Activated T-cell treated with anti-CD3 and anti-CD28 coated beads, Interleukin-2, amount 50 U/mL, for 72 hours (primary cell): ENCODE measurements at places on chromosomes 6 and 20. TPM values are rescaled to one million over a fixed set of nuclear protein-coding genes. Genes with fewer than 3 reads are reported as not detected.

Gene PRRT1
- 1.2 TPM for total RNA-seq

Gene HNF4A
- total RNA-seq = not detected

Gene SLC2A10
- not detected for total RNA-seq

Gene TPD52L2
- total RNA-seq = 71.5 TPM

Gene TREML1
- total RNA-seq = not detected

Gene ASIP
- total RNA-seq = not detected

Gene TRIM31
- not detected for total RNA-seq

Gene TINAG
- total RNA-seq = not detected

Gene ULBP2
- 1.5 TPM for total RNA-seq

Gene DEF6
- 108 TPM for total RNA-seq

Gene GSTA4
- total RNA-seq = 21.4 TPM

Gene E2F1
- total RNA-seq = 81.5 TPM

Gene DIDO1
- total RNA-seq = 50.0 TPM

Gene SIRPG
- total RNA-seq = 55.4 TPM

Gene HLA-C
- 974 TPM for total RNA-seq

Gene TBX18
- total RNA-seq = not detected

Gene DYNLRB1
- total RNA-seq = 70.5 TPM

Gene CSNK2A1
- total RNA-seq = 184 TPM
